ENCODE measurements at places on chromosomes 5 and 9. TPM values are rescaled to one million over a fixed set of nuclear protein-coding genes. Genes with fewer than 3 reads are reported as not detected.

CSF2 gene
- total RNA-seq: not detected

IL31RA gene
- total RNA-seq: not detected

LPAR1 gene
- 0.77 TPM for total RNA-seq

OR13C3 gene
- total RNA-seq: not detected

TAF11L10 gene
- total RNA-seq: not detected

GPX3 gene
- total RNA-seq: 73.7 TPM

SETX gene
- 35.1 TPM for total RNA-seq

KIF27 gene
- total RNA-seq: 6.2 TPM

RGP1 gene
- total RNA-seq: 30.4 TPM

- DNase-seq: no peak
Measured at GRCh38 chr5:179227229-179227579, 118.1 kb downstream of the ADAMTS2 start.

GRCh38 chr5:114581136-114581535, 219.3 kb downstream of the KCNN2 start:
- DNase-seq: peak; percentile 15

GRCh38 chr9:36942891-36943290, 91.2 kb downstream of the PAX5 start:
- no peak for DNase-seq

DNA sequence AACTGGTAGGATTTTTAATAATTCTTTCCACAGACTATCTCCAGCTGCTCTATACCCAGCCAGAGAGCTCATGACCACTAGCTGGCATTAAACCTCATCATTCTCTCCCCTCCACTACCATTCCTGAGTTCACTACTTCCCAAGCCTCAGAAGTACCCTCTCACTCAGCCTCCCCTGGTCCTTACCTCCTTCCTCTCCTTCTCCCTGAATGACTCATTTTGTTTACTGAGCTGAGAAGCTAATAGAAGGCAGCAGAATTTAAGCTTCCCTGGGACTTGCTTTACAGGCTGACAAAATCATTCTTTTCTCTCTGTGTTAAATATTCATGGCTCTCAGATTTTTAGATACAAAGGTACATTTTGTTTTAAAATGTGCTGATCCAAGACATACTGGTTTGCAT, 305.4 kb downstream of the TLR4 start:
- DNase-seq: no peak

DNA sequence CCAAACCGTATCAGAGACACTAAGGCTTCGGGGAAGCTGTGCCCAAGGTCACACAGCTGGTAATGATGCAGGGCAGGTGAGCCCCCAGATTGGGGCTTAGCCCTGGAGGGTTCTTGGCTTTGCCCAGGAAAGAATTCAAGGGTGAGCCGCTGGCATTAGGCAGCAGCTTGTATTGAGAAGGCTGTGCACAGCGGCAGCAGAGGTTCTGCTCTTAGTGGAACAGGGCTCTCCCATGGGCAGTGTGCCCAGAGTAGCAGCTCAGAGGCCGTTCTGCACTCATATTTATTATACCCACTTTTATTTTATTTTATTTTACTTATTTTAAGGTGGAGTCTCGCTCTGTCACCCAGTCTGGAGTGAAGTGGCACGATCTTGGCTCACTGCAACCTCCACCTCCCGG, 85.8 kb upstream of the IER5L start:
- DNase-seq: no peak

- no peak for DNase-seq
Measured at GRCh38 chr9:134068744-134069479, 1.1 kb upstream of the BRD3 start.

DNA sequence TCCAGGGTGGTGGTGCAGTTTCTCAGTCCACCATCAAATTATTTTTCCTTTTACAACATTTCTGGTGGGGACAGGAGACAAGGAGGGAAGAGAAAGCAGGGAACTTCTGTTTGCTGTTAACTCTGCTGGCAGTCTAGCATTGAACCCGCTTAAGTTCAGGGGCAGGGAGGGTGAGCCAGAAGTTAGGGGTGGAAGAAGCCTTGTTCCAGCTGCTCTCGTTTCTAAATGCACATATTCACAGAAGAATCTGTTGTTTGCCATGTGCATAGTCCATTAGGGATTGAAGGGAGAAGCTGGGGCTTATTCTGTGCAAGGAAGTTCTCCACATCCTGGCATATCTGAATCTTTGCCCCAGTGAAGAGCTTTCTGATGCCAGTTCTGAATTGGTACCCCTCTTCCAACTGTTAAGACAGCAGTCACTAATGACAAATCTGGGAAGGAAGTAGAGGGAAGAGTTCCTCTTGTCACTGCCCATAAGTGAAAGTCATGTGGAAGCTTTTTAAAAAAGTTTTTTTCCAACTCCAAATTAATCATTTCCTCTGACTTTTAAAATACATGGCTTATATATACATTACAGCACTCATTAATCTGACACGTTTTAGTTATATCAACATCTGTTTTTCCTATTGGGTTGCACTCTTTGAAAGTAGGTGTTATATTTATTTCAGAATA, 32.6 kb upstream of the ACOT12 start:
- DNase-seq: no peak

- DNase-seq: peak; percentile 87
Measured at GRCh38 chr5:72167804-72168203, 60.5 kb downstream of the MAP1B start.

DNA sequence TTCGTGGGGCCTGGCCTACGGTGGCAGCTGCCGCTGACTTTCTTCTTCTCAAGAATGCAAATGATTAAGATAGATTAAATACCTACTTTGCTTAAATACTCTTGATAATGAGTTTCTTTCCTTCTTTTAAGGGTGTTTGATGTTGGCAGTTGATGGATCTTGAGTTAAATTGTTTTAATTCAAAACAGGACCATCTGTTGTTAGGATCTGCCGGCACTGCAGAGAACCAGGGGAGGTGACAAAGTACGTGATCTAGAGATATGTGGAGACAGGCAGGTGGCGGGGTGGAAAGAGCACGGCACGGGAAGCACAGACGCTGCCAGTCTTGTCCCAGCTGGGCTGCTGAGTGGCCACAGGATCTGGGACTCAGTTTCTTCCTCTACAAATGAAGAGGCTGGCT, 37.9 kb downstream of the MED27 start:
- no peak for DNase-seq

DNA sequence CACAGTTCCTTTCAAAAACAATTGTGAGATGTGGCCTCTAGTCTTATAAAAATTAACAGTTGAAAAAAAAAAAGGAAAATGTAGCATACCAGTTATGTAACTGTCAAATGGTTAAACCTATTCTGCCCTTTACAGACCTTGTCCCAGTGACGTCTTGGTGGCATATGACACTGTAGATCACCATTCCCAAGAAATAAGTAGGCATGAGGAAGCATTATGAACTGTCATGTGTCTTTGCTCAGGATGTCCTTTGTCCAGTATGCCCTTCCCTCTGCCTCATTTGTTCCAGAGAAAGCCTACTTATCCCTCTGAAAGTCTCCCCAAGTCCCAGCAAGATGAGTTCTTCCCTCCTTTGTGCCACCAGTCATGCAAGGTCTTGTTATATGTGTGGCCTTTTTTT, 63.2 kb downstream of the PAM start:
- DNase-seq: no peak

DNA sequence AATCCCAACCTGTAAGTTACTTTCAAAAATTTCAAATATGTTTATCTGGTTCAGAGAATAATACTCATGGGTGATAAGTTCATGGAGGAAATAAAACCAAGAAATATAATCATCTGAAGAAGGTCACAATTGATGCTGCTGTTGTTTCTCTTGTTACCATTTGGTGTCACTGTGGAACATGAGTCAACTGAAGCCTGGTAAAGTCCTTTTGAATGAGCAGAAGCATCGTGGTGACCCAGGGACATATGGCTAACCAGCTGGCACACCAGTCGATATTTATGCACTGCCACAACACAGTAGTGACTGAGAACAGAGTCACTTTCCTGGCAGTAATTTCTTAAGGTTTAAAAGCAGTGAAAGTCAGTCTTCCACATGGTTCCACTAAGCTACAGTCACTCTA, 612.9 kb upstream of the TLE4 start:
- DNase-seq: no peak

DNA sequence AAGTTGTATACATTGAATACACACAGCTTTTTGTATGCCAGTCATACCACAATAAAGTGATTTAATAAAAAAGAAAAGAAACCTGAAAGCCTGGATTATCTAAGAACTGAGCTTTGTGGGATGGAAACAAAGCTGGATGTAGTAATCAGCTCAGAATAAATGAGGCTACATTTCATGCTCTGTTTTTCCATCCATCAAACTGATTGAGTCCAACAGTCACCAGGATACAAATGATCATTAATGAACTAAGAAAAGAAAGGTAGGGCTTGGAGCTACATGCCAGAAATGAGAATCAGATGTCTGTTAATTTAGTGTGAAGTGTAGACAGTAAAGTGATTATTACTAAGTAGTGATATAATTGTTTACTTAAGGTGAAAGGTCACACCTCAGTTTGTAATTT, 109.8 kb upstream of the TARS1 start:
- DNase-seq: no peak

- DNase-seq: no peak
Measured at GRCh38 chr9:132909311-132909710, 30.6 kb downstream of the SPACA9 start.

GRCh38 chr9:121107029-121107428, 32.3 kb downstream of the CNTRL start:
- no peak for DNase-seq

DNA sequence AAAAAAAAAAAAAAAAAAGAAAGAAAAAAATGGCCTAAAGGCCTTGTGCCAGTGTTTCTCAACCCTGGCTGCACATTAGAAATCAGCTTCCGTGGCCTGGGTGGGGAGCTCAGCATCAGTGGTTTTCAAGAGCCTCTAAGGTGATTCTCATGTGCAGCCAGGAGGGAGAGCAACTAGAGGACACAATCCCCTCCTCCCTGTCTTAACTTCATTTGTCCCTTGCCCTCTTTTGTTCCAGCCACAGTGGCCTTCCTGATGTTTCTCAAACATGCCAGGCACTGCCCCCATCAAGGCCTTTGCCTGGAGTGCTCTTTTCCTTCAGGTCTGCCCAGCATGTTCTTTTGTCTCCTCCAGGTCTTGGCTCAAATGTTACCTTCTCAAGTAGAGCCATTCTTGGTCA, 42.4 kb downstream of the HOMER1 start:
- no peak for DNase-seq

GRCh38 chr9:137833721-137834613, 43.6 kb upstream of the CACNA1B start:
- no peak for DNase-seq

- DNase-seq: no peak
Measured at GRCh38 chr5:159263569-159263905, 447 bp downstream of the UBLCP1 start.

GRCh38 chr9:33127881-33128280, 39.3 kb downstream of the B4GALT1 start:
- no peak for DNase-seq

- DNase-seq: peak; percentile 31
Measured at GRCh38 chr5:177098470-177099141, 11.9 kb downstream of the FGFR4 start.

GRCh38 chr9:23120630-23121029, 674.0 kb downstream of the DMRTA1 start:
- DNase-seq: no peak

GRCh38 chr9:100397529-100398266, 29.2 kb upstream of the MSANTD3 start:
- DNase-seq: no peak

DNA sequence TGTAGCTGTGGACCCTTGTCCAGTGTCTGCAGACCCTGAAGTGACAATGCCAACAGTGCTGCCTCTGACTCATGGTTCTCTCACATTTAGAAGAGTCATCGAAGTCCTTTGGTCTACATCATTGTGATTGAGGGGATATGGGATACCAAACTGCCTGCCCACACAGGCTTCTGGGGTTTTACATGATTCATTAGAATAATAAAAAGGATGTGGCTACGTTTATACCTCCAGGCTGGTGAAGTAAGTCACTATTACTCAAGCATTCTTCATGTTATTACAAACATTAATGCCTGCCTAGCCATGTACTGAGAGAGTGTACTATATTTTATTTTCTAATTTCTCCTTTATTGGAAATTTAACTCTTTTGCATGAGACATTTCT, 365.7 kb downstream of the SPATA31D1 start:
- DNase-seq: no peak

GRCh38 chr5:180600554-180601041, 9.3 kb upstream of the SCGB3A1 start:
- DNase-seq: no peak

- no peak for DNase-seq
Measured at GRCh38 chr9:27436234-27436633, 87.9 kb upstream of the IFNK start.

DNA sequence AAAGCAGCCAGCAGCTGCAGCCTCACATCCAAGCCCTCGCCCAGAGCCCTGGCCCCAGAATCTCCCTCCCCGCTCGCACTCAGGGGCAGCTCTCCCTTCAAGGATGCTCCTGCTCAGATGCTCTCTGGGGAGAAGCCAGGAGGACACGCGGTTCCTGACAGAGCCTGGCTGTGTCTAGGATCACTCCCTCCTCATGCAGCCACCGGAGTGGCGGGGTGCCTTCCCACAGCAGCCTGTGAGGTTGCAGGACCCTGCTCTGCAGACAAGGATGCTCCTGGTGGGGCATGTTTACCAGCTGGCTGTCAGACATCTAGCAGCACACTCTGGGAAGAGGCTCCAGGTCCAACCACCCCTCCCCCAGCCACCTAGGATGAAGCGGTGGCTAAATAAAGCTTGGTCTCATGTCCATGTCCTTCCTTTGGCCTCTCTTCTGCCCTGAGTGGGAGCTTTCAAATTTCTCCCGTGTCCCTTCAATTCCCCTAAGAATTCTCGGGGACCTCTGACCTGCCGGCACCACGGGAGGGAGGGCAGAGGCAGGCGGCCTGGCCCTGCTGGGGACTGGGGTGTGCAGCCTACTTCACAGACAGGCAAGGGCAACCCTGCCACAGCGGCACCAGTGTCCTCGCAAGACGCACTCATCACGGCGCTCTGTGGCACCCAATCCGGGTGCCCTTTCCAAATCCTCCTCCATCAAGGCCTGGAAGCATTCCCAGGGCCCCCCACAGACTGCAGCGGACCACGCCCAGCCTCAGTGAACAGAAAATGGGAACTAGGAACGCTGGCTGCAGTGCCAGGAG, 88.3 kb upstream of the SARDH start:
- no peak for DNase-seq

- no peak for DNase-seq
Measured at GRCh38 chr5:568809-569208, 43.3 kb upstream of the CEP72 start.

DNA sequence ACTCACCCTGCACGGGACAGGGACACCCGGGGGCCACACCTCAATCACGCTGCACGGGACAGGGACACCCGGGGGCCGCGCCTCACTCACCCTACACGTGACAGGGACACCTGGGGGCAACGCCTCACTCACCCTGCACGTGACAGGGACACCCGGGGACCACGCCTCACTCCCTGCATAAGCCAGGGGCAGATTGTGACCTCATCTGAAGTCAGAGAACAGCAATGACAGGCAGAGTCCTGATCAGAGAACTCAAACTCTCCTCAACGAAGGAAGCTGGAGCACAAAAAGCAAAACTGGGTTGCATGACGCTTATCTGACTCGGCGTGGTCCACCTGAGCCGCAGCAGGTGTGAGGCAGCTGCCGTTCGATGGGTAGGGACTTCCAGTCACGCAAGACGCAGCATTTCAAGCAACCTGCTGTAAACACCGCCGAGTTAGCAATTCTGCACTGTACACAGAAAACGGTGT, 3.2 kb downstream of the TERT start:
- DNase-seq: no peak

- no peak for DNase-seq
Measured at GRCh38 chr5:156396063-156396829, 69.3 kb downstream of the SGCD start.

- DNase-seq: no peak
Measured at GRCh38 chr5:81006947-81007636, 46.9 kb downstream of the RASGRF2 start.

GRCh38 chr5:132459031-132459982, 31.3 kb downstream of the IRF1 start:
- no peak for DNase-seq
